Germinal center (tissue), 1 donor: ENCODE measurements at places on chromosomes 16 and 17.
A peak's percentile ranks its signal among the peaks of the same experiment; 100 is the strongest.

- DNase-seq, result no peak
Measured at GRCh38 chr17:17021194-17021863, 20.9 kb upstream of the MPRIP start.

GRCh38 chr16:27112093-27112811, 45.5 kb downstream of the C16orf82 start:
- no peak for DNase-seq

GRCh38 chr17:17058304-17058703, 16.0 kb downstream of the MPRIP start:
- DNase-seq, result no peak

- no peak for DNase-seq
Measured at GRCh38 chr17:14590459-14591250, 289.8 kb downstream of the HS3ST3B1 start.

DNA sequence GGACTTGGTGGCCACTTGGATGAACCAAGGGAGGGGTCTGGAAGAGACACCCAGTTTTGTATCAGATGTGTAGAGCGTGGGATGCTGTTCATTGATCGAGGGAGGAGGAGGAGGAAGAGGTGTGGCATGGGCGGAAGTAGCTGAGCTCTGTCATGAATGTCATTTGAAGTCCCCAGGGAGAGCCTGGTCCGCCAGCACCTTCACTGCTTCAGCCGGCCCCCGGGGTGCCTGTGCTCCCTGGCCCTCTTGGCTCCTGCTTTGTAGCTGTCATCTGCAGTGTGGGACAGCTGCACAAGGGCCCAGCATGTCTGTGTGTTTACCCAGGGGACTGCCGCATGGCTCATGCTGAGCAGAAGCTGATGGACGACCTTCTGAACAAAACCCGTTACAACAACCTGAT, 75.4 kb upstream of the RBL2 start:
- peak; percentile 33 for DNase-seq

GRCh38 chr16:14509675-14510132, 120.4 kb downstream of the PARN start:
- DNase-seq, result no peak

- DNase-seq, result peak; percentile 26
Measured at GRCh38 chr17:81097134-81097942, 62.4 kb downstream of the BAIAP2 start.

DNA sequence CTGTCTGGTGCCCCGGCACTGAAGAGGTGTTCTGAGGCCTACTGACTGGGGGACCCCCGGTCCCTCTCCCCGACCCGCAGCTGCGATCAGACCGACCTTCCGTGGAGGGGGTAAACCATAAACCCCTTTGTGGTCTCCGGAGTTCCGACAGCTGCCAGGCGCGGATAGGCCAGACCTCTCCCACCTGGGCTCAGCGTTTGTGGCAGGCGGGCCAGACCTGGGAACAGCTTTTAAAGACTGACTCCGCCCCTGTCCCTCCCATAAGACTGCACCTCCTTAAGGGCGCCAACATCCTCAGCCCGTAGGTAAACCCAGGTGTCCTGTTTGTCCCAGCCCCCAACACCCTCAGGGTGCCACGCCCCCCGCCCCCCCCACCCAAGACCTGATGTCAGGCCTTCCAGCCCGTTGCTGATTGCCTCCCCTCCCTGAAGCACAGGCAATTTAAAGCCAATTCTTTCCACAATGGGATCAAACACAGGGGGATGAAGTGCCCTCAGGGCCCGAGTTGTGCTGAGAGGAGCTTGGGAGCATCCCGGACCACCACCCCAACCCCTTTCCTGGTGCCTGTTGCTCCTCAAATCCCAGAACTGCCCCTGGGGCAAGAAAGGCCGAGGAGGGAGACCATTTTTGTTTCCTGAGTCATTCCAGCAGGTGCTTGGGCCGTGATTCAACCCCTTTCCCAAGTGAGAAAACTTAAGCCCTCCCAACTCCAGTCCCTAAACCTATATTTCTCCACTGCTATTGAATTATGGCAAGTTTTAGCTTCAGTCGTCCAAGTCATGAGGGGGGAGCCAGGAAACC, at the start of gene SOX15:
SOX15 (minus strand) TSS at position 204 of the 801 bp plus-strand sequence. CDS start 418 bp downstream, outside the sequence.
- no peak for DNase-seq

GRCh38 chr16:87864331-87864989, 4.8 kb downstream of the SLC7A5 start:
- no peak for DNase-seq

GRCh38 chr16:84526794-84527531, 22.5 kb upstream of the MEAK7 start:
- DNase-seq, result no peak
